ENCODE measurements at places on chromosomes 4 and X. TPM values are rescaled to one million over a fixed set of nuclear protein-coding genes. Genes with fewer than 3 reads are reported as not detected.

MUC7 gene
- not detected for total RNA-seq

DCLK2 gene
- 13.5 TPM for total RNA-seq

JCHAIN gene
- total RNA-seq: not detected

- no peak for DNase-seq
These were observed 12.2 kb downstream of the UCP1 start for GRCh38 chr4:140556372-140557085.

- DNase-seq: no peak
These were observed 333.3 kb downstream of the ANK2 start for GRCh38 chr4:113382704-113383103.

GRCh38 chr4:90234916-90235547 lies 107.8 kb downstream of the CCSER1 start:
- DNase-seq: peak; percentile 1

- DNase-seq: peak; percentile 1
These were observed 54.4 kb upstream of the USP26 start for GRCh38 chrX:133151336-133151735.

DNA sequence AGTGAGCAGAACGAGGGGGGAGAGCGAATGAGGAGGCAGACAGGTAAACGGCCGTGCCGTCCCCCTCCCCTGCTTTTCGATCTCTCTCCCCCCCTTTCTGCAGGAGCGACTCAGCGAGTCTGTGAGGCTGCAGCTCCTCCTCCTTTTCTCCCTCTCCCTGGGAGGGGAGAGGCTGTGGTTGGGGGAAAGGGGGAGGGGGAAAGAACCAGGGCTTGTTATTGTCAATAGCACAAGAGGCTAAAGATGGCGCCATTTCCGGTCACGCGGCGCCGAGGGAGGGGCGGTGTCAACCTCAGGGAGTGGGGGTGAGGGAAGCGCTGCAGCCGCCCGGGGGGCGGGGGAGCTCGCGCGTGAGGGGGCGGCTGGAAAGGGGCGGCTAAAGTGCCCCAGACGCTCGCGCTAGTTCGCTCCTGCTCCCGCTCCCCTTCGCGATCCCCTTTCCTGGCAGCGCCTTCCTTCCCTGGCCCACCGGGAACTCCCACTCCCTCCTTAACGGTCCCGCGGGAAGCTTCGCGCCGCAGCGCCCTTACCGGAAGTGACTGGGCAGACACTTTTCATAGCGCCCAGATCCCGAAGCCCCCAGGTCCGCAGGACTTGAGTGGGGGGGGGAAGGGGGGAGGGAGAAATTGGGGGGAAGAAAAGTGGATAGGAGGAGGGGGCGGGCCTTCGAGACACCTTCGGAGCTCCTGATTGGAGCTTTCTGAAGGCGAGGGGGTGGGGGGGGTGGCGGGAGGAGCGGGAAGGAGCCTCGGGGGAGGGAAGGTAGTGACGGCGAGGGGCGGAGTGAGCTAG lies at the start of gene CUL4B:
CUL4B (minus strand) TSS at position 121 of the 792 bp plus-strand sequence. CDS start 324 bp downstream, outside the sequence.
- peak; percentile 93 for DNase-seq

DNA sequence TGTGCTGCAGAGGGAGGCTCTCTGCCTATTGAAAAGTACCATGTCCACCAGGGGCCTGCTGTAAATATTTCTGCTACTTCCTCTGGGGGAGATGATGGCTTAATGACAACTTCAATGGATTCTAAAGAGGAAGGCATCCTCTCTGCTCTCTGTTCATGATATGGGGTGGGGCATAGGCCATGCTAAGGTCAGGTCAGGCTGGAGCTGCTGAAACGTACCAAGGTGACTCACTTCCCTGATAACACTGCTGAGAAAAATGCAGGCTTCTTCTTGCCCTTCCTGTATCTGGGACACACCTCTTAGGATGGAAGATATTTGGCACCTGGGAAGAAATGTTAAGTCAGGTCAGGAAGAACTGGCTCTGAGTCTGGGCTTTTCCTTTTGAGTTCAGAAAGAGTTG lies 31.5 kb downstream of the HS3ST1 start:
- no peak for DNase-seq

GRCh38 chrX:47645530-47645929 lies 4.8 kb downstream of the ELK1 start:
- no peak for DNase-seq

DNA sequence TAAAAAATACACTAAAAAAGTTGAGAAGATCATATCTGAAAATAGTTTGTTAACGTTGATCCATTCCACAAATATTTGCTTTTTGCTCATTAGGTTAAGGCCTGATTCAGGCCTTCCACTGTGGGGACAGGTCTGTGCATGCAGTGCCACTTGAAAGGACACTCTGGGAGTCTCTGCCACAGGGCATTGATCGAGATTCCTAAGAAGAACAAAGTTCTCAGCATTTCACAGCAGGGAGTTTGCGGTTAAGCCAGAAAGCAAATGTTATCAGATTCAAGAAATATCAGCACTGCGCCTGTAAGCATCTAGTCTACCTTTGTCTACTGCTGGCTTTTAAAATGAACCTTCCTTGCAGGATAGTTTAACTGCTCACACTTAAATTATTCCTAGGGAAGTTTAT lies 62.2 kb upstream of the TNIP3 start:
- no peak for DNase-seq

GRCh38 chr4:15777697-15778288 lies 335 bp upstream of the CD38 start:
- DNase-seq: no peak

DNA sequence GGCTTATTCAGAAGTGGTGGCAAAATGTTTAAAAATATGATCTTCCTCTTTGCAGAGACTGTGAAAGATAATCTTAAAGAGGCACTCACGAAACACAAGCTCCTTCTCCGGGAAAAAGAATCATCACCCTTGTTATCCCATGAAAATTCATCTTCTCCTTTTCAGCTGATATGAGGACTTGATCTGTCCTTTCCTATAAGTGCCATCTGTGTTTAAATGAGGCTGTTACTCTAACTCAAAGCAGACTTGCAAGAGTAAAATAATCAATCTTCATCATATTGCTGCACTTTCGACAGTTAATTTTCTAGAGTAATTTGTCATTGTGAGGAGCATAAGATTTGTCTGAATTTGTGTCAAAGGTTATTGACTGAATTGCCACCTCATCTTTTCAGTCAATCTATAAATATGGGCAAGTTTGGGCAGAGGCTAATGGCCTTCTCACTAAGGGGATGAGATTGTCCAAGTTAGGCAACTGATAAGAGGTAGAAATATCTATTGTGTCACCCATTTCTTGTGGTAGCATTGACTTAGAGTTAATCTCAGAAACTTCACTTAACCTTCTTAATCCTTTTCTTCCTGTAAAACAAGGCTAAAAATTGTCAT lies 452.9 kb downstream of the GRXCR1 start:
- DNase-seq: no peak

DNA sequence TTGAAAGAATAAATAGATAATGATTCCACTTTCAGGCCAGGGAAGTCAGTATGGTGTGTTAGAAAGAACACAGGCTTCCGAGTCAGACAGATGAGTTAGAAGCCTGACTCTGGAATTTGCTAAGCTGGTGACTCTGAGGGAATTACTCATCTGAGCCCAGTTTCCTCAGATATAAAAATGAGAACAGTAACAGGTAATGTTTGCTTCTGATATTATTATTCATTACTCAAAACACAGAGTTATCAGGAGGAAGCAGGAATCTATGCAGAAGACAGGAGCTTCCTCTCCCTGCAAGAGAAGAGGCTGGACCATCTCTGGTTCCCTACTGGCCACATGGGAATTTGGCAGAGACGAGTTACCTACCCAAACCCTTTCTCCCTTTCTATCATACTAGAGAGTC lies 163.1 kb downstream of the EVC2 start:
- no peak for DNase-seq

Data from Daoy (cell line).